Suppressor macrophage treated with lipopolysaccharide for 4 hours (primary cell): ENCODE measurements at places on chromosomes 13 and 19.

DNA sequence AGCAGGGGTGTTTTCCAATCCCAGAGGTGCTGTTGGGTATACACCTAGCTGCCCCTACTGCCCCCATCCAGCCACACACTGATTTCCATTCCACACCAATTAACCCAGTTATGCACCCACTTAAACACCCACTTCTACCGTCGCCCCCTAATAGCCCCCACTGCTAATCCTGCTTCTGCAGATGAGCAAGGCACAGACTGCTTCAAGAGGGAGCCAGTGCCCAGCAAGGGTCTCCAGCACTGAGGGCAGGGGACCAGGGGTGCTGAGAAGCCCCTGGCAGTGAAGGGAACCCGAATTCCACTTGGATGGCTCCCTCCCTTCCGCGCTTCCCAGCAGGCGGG lies 1.2 kb downstream of the FXYD7 start:
- no peak for DNase-seq

DNA sequence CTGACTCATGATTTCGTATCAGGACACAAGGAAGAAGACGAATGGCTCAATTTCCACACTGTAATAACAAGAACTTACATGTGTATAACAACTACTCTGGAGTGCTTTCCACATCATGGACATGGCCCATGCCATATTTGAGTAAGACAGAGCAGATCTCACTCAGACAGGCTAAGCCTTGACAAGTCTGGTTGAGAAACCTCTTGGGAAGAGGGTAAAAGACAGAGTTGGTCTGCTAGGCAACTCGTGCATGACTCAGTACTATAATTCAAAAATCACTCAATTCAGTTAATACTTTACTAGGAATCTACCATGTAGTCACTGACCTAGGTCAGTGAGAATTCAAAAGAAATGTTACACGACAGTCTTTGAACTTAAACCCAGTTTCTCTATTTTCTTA lies 5.7 kb upstream of the THSD1 start:
- DNase-seq = no peak

- no peak for DNase-seq
These were observed 13.9 kb upstream of the GNA15 start for GRCh38 chr19:3121821-3122511.

- peak; percentile 88 for DNase-seq
These were observed 11.2 kb upstream of the ARHGEF18 start for GRCh38 chr19:7337380-7338194.

DNA sequence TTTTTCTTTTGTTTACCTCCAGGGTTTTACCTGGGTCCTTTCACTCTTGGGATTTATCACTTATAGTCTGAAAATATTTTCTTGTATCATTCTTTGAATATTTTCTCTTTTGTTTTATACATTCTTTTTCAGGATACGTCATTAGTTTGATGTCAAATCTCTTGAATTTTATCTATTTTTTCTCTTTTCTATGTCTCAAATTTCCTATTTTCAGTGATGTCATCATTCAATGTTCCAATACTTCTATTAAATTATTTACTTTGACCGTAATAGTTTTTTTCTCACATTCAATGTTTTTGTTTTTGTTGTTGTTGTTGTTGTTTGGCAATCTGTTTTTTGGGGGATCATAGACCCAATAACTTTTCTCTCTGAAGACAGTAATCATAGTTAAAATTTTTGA lies 83.5 kb downstream of the PRR20E start:
- DNase-seq = no peak

DNA sequence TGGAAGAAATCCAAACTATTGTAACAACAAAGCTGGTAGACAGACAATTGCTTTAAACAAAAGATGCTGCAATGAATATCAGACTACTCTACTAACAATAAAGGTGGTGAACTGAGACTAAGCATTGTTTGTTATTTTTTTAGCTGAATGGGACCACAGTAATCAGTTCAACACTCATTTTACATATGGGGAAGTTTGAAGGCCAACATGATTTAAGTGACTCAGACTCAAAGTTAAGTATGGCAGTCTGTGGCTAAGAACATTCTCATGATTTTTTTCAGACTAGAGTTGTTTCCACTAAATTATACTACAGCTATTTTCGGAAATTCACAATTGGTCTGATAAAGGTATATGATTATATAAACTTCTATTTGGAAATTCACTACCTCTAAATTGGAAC lies 10.4 kb downstream of the EXOSC8 start:
- no peak for DNase-seq

- DNase-seq = peak; percentile 81
These were observed 51.2 kb downstream of the COLGALT1 start for GRCh38 chr19:17606590-17607185.

DNA sequence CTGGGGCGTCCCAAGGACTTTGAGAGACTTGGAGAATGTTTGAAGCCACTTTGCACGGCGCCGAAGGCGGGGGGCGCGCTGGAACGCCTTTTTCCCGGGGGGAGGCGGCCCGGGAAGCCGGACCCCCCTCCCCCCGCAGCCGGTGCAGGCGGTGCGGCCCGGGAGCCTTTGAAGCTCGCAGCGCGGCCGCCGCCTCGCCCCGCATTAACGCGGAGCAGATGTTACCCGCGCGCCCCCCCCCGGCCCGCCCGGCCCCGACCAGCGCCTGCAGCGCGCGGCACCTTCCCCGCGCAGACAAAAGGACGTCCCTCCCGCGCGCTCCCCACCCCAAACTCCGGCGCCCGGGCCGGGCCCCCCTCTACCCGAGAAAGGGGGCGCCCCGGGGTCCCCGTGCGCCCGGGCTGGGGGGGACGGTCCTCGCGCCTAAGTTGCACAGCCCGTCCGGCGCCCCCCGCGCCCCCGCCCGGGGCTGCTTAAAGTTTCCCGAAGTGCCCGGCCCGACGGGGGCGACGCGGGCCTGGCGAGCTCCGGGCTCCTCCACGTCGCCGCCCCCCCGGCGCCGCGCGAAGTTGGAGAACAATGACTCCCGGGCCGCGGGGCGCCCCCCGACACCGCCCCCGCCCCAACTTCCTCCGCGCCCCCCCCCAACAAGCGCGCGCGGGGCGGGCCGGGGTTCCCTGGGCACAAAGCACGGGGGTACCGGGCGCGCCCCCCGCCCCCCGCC lies 685 bp downstream of the TCF3 start:
- peak; percentile 33 for DNase-seq
